ENCODE measurements at places on chromosomes 4 and X. TPM values are rescaled to one million over a fixed set of nuclear protein-coding genes. Genes with fewer than 3 reads are reported as not detected.

The UGT2A1 gene
- not detected for total RNA-seq

The ACTRT1 gene
- not detected for total RNA-seq

The SULT1E1 gene
- 0.24 TPM for total RNA-seq

The MTNR1A gene
- not detected for total RNA-seq

The LDOC1 gene
- 0.72 TPM for total RNA-seq

The CYSLTR1 gene
- total RNA-seq, result not detected

The CYLC1 gene
- not detected for total RNA-seq

The TEC gene
- total RNA-seq, result 0.43 TPM

The NUDT11 gene
- 9.6 TPM for total RNA-seq

The SLC38A5 gene
- 301 TPM for total RNA-seq

The COL25A1 gene
- total RNA-seq, result 0.24 TPM

The SLC2A9 gene
- 102 TPM for total RNA-seq

The NKX6-1 gene
- not detected for total RNA-seq

The CACNA1F gene
- not detected for total RNA-seq

The CXCL1 gene
- 2.6 TPM for total RNA-seq

The LSM6 gene
- total RNA-seq, result 16.1 TPM

The DAPP1 gene
- total RNA-seq, result 127 TPM
